ENCODE measurements at places on chromosomes 6 and 20.

DNA sequence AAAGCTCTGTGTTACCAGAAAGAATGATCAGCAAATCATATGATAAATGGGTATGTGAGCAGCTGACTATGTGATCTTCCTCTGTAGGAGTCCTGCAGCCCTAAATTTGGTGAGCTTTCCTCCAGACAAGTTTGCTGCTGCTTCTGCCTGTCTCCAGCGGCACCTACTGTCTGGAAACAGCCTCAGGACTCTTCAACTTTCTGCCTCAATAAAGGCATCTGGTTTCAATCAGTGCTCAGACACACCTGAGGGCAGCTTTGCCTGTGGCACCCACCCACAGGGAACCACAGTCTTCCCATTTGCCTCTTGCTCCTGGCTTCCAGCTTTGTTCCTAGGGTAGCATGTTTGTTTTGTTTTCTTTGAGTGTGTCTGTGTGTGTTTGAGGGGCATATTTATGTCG lies 727.9 kb upstream of the MAN1A1 start:
- peak; percentile 3 for DNase-seq

- peak; percentile 52 for DNase-seq
These were observed 719 bp upstream of the EDN1 start for GRCh38 chr6:12289365-12289919.

DNA sequence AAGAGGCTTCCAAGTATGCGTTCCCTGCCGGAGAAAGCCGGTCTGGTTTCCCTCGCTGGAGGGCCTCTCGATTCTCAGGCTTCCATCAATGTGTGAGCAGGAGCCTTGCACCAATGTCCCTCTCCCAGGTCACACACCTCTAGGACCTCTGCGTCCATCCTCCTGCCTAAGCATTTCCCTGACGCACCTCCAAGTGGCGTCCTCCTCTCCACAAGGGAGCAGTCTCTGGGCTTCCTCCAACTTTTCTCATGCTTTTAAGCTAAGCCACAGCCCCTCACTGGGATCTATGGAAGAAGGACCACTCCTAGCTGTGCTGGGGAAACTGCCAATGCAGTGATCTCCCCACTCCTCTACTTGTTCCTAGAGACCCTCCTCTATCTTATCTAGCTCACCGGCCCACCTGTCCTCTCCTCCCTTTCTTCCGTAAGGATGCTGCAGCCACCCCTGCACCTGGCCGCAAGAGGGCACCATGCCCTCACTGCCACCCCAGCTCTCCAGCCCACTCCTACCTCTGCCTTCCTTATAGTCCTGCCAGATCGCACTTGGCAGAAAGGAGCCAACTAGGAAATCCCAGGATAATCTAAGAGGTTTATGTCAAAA lies 258.7 kb downstream of the LRFN2 start:
- peak; percentile 4 for DNase-seq

DNA sequence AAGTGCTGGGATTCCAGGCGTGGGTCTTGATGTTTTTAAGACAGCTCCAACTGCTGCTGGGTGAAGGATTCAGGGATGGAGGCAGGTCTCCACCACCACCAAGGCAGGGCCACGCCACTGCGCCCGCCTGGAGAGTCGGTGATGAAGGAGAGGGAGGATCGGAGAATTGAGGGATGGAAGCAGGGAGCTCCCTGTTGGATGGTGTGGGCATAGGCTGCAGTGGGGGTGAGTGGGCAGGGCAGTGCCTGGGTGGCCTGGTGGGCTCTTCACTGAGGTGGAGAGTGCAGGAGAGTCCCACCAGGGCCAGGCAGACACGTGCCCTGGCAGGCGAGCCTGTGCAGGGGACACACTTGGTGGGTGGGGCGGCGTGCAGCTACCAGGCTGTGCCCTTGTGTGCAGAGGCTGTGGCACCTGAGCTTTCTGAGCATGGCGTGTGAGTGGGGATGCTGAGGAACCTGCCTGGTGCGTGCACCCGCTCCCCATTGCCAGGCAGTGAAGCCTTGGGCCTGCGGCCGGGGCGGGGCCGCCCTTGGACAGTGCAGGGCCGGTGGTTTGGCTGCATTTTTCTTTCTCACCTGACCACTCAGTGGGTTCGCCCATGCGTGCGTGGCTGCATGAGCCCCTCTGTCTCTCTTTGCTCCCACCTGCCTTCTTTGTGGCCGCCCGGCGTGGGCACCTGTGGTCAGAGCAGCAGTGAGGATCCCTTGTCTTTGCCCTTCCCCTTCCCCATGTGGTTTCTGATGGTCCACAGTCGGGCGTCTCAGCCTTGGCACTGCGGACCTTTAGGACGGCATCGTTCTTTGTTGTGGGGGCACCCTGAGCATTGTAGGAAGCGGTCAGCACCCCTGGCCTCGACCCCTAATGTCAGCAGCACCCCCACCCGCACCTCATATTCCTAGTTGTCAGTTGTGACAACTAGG lies 11.3 kb downstream of the RBM38 start:
- no peak for DNase-seq

DNA sequence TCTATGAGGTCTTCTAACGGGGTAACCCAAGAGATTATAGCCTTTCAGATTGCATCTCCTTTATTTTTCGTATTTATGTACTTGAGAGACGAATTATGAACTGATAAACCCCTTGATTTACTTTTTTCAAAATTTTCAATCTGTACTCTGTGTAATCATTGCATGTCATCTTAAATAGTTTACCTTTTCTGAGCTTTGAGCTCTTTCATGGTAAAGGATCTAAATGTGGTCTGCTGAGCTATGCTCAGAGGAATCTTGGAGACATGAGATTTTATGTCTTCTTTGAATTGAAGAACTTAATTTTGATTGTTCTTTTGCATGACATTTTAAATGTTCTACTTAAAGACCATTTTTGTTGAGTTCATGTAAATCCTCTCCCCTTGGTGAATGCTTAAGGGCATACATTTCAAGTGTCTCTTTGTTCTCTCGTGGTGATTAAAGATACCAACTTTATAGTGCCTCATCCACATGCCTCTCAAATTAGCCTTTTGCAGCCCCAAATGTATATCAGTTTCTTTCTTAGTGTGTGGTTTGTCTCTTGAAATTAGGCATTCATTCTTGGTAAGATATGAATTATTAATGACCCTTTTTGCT lies 116.3 kb upstream of the SCGN start:
- no peak for DNase-seq

- DNase-seq, result no peak
These were observed 99.3 kb downstream of the BMP5 start for GRCh38 chr6:55776113-55776512.

GRCh38 chr6:149559389-149559788 lies 6.8 kb upstream of the GINM1 start:
- DNase-seq, result no peak

DNA sequence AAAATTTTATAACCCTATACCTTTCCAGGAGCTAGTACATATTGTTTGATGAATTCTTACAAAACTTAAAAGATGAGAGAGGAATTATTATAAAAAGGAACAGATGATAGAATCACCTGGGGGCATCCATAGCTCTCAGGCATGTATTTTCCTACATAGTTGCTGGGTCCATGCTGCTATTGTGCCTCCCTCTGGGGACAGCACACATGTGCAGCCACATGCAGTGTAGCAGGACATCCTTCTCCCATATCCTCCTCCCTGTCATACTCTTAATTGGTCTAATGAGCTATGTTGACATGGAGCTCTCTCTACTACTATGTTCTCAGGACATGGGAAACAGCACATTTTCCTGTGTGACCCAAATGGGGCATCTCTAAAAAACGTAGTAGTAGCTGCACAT lies 898.2 kb upstream of the MAP3K7 start:
- DNase-seq, result no peak

- no peak for DNase-seq
These were observed 392.9 kb downstream of the PLCB1 start for GRCh38 chr20:8525017-8525343.

GRCh38 chr6:149913540-149914240 lies 9.2 kb downstream of the RAET1G start:
- DNase-seq, result no peak

- DNase-seq, result no peak
These were observed 38.8 kb upstream of the EMILIN3 start for GRCh38 chr20:41405436-41405835.

DNA sequence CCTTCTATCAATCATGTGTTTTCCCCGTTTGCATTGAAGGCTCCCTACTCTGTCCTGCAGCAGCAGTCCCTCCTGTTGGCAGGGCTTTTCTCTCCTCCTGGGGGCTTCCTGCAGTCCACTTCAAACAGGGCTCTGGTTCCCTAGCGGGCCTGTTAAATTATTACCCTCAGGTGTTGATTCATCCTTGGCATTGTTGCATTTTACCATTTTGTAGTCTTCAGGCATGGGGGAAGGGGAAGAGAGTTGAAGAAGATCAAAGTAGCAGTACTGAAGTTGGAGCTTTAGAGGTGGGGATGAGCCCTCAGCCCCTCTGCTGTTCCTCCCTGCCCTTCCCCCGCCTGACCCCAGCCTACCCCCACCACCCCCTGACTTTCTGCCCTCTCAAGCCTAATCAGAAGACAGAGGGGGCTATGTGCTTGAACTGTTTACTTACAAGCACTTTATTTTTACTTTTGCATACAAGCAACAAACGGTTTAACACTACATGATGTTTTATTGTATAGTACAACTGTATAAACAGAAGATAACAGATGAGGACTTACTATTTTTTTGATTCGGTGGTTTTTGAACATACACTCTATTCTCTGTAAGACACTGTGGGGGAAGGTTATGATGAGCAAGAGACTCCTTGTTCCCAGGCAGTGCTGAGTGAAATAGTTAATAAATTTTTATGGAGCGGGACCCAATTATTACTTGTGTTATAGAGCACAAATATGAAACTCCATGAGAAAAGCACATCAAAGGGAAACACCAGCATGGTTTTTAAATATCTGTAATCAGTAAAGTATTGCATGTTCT lies 169.7 kb downstream of the EYA4 start:
- no peak for DNase-seq

GRCh38 chr20:43843096-43843964 lies 71.3 kb upstream of the TOX2 start:
- peak; percentile 65 for DNase-seq

DNA sequence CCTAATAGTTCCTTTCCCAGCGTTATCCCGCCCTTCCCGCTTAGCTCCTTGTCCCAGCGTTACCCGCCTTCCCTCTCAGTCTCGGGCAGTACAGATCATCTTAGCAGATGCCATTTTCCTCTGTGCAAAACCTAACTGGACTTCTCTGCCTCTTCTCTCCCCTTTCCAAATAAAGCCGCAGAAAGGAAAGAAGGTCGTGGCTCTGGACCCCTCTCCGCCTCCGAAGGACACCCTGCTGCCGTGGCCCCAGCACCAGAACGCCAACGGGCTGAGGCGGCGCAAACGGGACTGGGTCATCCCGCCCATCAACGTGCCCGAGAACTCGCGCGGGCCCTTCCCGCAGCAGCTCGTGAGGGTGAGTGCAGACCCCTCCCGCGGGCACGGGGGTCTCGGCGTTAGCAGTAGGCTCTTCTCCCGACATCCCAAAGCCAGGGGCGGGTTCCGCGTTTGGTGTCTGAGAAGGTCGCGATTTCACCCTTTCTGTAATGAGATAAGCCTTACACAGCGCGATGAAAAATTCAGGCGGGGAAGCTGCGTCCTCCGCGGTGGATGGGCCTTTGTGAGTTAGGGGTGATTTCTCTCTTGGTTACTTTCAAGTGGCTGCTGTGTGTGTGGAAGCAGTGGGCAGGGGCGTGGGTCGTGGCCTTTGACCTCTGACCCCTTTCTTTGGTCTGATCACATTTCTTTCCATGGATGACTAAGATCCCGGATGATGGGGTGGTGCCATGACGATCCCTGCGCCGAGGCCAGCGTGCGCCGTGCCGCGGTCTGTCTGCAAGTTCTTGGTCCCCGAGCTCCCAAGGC lies 292.7 kb downstream of the TAF4 start:
- DNase-seq, result no peak

DNA sequence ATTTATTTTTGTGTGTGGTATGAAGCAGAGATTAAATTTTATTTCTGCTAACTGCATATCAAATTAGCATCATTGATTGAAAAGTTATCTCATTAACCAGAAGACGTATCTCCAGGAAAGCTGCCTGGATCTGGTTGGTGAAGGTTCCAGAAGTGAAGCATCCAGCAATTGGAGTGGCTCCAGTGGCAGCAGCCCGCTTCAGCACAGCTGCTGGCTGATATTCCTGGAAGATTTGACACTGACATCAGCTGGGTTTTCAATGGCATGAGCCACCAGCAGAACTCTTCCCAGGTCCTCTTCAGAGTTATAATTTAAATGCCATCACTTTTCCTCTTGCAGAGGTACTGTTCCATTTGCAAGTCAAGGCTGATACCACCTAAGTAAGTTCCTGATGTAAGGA lies 363.5 kb downstream of the BCKDHB start:
- DNase-seq, result no peak

DNA sequence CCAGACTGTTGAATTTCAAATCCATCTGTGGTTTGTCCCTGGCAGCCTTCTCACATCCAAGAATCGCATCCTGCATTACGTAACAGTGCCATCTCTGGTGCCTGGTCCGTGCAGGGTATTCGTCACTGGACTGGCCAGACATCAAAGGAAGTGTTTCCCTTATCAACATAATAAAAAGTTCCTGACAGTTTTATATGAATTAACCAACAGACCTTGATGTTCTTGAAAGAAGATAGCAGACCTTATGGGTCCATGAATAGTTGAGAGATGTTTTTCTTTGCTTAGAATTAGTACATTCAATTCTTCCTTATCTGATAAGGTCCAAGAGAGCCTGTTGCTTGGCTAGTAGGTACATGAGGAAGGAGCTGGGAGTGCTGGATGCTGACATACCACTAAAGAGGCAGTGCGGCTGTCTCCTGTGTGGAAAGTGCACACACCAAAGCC lies 77.6 kb downstream of the PHACTR2 start:
- DNase-seq, result no peak

GRCh38 chr6:126127659-126128058 lies 141.3 kb downstream of the TRMT11 start:
- no peak for DNase-seq

DNA sequence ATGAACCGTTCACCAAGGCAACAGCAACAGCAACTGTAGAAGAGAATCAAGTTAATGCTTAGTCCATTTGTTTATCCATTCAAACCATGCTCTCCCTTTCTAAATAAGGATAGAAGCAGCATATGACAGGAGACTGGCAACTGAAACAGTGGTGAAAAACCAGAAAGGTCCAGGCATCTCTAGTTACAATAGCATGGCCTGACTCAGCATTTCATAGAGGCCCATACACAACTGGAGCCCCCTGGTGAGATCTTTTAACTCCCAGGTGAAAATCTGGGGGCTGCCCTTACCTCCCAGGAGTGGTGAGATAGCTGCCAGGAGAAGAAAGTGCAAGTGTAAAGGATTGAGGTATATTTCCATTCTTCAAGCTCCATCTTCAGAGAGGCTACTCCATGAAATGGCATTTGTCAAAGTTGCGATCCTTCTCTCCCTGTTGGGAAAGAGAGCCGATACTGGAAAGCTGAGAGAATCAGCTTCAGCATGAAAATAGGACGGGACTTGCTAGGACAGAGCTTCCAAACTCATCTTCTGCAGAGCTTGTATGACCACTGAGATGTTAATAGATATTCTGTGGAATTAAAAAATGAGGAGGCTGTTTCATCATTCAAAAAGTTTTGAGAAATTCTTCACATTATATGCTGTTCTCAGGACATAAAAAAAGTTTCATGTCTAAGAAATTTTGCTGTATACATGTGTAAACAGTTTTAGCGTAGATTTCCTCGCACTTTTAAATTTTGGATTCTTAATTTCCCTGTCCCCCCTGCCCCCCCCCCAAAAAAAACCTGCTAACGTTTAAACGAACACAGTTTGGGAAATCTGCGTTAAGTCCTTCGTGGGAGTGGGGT lies 10.9 kb upstream of the SLC2A12 start:
- no peak for DNase-seq
